ENCODE measurements at places on chromosomes 1 and 21. TPM values are rescaled to one million over a fixed set of nuclear protein-coding genes. Genes with fewer than 3 reads are reported as not detected.
A peak's percentile ranks its signal among the peaks of the same experiment; 100 is the strongest.

Gene HCRTR1
- not detected for polyA plus RNA-seq

Gene RGS1
- not detected for polyA plus RNA-seq

DNA sequence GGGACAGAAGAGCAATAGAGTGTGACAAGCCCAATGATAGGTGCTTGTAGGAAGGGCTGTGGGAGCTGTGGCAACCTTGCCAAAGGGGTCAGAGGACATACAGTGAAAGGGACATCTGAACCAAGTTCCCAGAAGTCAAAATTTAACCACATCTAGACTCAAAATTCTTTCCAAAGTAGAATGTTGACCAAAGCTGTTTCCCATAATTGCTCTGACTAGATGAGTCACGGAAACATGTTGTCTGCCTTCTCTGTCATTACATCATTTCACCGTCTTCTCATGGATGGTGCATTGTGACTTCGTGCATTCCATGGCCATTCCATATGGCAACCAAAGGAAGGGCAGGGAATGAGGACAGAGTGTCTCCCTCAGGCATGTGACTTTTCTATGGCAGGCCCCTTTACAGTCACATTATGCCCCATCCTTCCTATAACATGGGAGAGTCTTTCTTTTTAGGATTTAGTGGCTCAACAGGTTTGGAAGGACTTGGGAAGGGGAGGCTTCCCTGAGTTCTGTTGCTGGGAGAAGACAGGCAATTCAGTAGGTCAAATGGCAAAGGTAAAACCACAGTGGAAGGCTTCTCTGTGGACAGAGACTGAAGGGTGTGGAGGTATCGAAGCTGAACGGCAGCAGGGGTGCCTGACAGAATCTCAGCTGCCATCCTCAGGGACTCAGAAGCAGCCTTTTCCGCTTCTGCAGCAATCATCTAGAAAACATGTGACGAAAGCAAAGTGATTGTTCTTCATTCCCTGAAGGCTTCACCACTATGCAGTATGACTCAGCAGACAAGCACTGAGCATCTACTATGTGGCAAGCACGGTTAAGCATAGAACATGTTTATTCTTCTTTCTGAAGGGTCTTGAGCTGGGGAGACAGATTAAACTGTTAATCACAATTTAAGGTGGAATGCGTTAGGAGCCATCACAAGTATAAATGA is 24.7 kb downstream of the NPHS2 start:
- DNase-seq: peak; percentile 7

GRCh38 chr1:206472454-206472853 is 2.2 kb downstream of the IKBKE start:
- peak; percentile 69 for DNase-seq

DNA sequence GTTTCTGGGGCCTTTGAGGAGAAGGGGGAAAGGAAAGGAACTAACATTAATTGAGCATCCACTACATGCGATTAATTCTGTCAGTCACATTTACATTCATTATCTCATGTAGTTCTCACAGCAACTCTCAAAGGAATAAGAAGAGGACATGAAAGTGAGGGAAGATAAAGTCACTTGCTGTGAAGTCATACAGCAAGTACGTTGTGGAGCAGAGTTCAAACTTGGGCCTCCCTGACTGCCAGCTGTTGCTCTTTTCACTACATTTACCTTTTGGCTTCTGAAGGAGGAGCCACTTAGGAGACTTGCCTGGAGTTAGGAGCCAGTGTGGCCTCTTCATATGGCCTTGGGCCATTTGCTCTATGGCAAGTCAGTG is 6.2 kb downstream of the ZNF691 start:
- no peak for DNase-seq

GRCh38 chr1:1434824-1435105 is 725 bp upstream of the VWA1 start:
- no peak for DNase-seq

GRCh38 chr1:96955307-96956012 is 233.9 kb downstream of the PTBP2 start:
- DNase-seq: no peak

Gene GJA4
- polyA plus RNA-seq: not detected

Gene PRDX6
- 556 TPM for polyA plus RNA-seq

DNA sequence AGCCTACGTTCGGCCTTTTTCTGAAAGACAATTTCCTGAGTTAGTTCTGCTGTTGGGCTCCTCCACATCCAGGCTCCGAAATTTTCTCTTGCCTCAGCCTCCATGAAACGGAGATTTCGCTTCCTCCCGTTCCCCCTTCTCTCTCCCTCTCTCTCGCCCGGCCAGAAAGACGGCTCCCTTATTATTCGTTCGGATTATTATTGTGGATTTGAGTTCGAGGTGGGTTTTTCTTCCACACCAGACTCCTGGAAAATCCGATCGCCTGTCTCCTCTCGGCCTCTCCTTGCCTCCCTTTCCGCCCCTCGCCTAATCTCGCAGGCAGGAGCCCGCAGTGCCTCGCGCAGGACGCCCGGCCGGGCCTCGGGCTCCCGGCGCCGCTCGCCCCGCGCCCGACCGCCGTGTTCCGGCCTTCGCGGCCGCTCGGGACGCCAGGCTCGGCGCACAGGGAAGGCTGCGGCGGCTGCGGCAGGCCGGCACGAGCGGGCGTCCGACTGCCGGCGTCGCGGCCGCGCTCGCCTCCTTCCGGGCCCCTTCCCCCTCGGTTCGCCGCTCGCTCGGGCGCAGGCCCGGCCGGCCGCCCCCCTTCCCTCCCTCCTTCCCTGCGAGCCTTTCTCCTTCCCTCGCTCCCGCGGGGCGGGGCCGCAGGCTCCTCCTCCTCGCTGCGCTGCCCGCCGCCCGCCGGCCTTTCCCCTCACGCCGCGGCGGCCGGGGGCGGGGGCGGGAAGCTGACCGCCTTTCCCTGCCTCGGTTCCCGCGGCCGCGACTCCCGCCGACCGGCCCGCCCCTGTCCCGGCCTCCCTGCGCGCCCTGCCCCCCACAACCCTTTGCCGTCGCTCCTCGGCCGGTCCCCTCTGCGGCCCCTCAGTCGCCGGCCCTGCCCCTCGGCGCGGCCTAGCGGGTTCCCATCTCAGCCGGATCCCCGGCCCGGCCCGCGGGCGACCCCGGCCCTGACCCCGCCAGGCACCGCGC is at the start of gene ARHGEF11:
Gene ARHGEF11 (minus strand): TSS at position 493 of the 969 bp plus-strand sequence. CDS start 1,412 bp downstream, outside the sequence.
- peak; percentile 59 for DNase-seq

DNA sequence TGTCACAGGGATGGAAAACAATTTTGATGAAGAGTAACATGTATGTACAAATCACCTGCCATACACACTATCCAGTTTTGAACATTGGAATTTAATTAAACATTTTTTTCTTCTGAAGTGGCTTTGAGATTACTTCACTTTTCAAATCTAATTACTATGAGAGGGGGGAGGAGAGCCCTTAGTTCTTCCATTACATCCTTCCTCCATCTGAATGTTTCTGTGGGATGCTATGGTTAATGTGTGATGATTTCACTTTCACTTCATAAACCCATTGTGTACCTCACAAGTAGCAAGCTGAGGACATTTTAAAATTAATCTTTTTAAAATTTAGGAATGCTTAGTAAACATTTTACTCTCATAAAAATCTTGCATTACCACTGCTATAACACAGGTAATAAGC is 156.9 kb downstream of the RUNX1 start:
- DNase-seq: no peak

DNA sequence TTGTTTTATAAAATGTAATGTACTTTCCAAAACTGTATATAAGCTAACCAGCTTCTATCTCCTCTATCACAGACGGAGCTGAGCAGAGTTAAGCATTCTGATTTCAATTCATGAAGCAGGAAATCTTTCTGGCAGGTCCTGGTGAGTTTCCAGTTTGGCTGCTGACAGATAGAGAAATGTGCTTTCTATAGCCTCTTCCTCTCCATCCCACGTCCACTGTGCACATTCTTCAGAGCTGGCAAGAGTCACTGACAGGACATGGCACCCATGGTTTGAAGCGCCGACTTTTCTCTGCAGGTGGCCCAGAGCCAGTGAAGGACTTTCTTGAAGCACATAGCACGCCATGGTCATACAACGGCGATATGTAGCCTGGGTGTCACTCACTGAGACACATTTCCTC is 52.3 kb upstream of the POU2F1 start:
- DNase-seq: no peak

- DNase-seq: no peak
Observed at GRCh38 chr1:80918380-80918779, 882.4 kb upstream of the ADGRL2 start.

Gene PTCH2
- polyA plus RNA-seq: 0.36 TPM

- DNase-seq: no peak
Observed at GRCh38 chr1:88466899-88467580, 217.0 kb upstream of the PKN2 start.

Gene GJA8
- polyA plus RNA-seq: not detected

- DNase-seq: no peak
Observed at GRCh38 chr1:151716771-151717631, at the start of gene CELF3. TSS of gene CELF3 (minus strand) at chr1:151716803. CDS start at chr1:151716020, 783 bp downstream.

Gene OR14A2
- not detected for polyA plus RNA-seq

DNA sequence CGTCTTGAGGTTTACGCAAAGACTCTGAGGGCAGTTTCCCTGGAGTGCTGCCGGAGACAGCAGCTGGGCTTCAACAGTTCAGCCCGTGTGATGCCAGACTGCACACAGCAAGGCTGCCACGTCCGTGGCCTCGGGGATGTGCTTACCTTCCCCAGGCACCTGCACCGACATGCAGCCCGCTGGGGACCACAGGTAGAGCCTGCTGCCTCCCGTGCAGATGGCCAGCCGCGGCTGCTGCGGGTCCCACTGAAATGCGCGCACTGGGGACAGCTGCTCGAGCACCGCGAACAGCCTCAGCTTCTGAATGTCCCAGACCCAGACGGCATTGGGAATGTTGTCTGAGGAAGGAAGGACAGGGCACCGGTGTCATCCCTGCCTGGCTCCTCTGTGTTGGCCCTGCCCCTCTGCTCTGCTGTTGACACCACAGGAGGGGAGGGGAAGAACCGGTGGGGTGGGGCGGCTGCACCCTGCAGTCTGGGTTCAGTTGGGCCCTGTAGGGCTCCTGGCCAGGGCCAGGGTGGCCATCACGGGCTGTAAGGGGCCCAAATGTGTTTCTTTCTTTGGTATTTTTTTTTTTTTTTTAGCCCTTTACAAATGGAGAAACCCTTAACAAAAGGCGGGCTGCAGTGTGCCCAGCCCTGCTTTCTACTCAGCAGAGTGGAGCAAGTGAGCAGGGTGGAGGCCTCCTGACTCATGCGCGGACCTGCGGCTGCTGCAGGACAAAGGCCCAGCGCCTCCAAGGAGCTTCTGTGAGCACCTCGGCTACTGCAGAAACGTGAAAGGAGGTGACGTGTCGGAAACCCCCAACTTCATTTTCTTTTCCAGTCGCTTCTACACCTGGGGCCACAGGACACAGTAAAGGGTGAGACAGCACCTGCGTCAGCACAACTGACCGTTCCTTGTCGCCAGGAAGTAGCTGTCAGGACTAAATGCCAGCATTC is 6.8 kb downstream of the TPRG1L start:
- no peak for DNase-seq

Gene ATP1A2
- 6.2 TPM for polyA plus RNA-seq

DNA sequence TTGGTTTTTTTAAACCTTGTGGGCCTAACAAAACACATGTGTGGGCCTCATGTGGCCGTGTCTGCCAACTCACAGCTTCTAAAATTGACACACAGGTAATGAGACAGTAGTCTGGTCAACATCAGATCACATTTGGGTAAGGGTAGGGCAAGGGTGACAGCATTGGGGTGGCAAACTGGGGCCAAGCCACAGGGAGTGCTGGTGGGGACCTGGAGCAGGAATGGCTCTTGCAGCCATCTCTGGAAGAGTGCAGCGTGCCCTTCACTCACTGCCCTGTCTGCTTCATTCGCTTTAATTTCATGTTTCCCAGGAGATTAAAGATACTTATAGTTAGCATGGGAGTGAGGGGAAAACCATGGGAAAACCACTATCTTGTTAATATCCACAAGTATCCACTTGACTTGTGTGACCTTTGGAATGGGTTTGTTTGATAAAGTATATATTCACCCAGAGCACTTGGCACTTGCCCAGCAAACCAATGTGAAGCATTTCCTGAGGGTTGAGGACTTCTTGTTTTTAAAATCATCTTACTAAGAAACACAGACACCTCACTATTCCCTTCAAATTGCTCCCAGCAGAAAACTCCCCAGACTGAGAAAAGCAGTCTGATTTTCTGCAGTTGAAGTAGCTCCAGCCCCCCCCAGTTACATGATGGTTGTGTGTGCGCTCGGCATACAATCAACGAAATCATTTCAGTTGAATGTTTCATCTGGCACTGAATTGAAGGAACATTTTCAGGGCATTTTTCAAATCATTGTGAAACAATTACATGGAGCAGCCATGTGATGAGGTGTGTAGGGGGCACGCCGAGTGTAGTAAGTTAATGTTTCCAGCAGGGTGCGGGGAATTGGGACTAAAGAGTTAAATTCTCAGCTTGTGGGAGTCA is 175.7 kb downstream of the VPS13D start:
- no peak for DNase-seq

DNA sequence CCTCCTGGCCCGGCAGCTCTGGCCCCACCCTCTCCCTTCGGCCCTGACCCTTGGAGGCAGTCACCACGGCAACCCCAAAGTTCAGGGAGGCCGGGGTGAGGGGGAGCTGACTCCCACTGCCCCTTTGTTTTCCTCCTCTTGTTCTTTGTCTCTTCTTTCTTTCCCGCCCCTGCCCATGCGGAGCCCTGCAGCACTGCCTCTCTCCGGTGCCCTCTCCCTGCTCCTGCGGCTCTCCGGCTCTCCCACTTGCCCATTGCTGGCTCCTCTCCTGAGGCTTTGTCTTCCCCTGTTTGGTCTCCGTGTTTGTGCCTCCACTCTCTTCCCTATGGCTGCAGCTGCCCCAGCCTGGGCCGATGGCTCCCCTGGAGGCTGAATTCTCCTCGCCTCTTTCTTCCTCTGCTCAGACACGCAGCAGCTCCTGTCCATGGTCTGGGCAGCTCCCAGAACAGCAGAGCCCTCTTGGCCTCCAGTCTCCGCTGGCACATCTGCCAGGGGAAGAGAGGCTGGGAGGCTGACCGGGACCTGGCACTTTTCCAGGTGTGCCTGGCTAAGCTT is 5.8 kb downstream of the CELSR2 start:
- DNase-seq: no peak

DNA sequence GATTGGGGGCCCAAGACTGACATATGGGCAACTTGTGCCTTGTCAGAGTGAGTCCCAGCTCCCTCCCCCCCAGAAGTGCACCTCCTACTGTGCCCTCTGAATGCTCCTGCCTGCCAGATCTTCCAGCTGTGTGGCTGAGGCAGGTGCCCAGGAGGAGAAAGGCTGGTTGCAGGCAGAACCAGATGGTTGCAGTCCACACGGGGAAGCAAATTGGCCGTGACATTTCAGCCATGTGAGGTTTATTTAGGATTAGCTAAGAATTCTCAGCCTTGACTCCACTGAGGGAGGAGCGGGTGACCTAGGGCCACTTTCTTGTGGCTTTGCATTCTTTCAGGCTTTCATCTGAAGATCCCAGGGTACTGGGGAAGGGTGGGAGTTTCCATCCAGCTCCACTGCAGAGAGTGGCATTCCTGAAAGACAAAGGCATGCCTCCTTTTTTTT is 33.8 kb downstream of the PEX14 start:
- DNase-seq: no peak

Gene NEK2
- polyA plus RNA-seq: 8.8 TPM

DNA sequence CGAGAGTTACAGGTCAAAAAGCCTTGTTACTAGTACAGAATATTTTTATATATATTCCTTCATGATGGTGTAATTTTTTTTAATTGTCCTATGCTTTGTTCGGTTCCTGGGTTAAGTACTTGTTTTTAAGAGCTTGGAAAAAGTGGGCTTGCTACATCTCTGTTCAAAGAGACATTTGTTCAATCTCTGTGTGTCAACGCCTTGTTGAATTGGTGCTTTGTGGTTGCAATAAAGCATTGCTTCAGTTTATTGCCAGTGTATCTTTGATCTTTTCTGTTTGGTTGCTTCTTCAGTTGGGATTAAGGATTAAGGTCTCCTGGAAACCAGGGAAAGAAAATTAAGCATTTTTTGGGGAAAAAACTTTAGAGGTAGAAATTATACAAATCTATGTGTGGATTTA is 47.7 kb upstream of the DNASE2B start:
- no peak for DNase-seq

Gene FAAH
- polyA plus RNA-seq: 0.06 TPM

GRCh38 chr1:21490774-21491487 is 18.3 kb upstream of the ALPL start:
- no peak for DNase-seq

Measured in AG04450 (cell line).